Breast epithelium (tissue), 4 donors: ENCODE measurements at places on chromosomes 5 and 9.

DNA sequence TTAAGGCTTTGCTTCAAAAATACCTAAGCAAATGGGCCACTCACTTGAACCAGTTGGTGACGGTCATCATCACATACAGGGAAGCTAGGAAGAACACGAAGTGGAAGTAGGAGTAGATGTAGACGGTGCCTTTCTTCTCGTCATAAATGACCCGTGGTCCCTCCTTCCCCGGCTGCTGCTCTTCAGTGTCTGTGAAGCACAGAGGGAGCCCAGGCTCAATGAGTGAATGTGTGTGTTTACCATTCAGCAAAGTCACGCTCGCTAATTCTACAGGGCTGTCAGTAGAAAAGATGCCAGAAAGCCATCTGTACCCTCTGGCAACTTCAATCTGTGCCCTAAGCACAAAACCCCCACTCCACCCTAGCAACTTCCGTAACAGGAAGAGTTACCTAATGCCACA lies 109.8 kb downstream of the SERINC5 start:
- no peak for DNase-seq

- DNase-seq, result no peak
These were observed 3.9 kb upstream of the ADCY2 start for GRCh38 chr5:7391814-7392692.

DNA sequence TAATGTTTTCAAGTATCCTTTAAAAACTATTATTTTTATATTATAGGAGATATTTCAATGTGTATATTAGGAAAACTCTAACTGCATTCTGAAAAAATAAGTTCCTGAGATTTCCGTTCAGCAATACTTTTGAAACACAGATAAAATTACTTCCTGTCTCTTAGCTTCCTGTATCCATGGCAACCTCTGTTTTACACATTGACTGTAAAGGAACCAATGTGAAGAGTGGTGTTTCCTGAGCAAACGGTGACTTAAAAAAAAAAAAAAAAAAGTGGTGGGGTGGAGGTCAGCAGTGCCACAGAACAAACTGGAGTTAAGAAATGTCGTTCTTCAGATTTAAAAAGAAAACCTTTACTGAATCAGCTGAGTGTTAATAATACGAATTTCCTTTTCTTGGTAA lies at the start of gene LRRC70:
Gene LRRC70 (plus strand): TSS at position 280 of the 400 bp plus-strand sequence. CDS start 620 bp downstream, outside the sequence.
- DNase-seq, result no peak

- no peak for DNase-seq
These were observed 123.4 kb upstream of the RETREG1 start for GRCh38 chr5:16740066-16740810.

DNA sequence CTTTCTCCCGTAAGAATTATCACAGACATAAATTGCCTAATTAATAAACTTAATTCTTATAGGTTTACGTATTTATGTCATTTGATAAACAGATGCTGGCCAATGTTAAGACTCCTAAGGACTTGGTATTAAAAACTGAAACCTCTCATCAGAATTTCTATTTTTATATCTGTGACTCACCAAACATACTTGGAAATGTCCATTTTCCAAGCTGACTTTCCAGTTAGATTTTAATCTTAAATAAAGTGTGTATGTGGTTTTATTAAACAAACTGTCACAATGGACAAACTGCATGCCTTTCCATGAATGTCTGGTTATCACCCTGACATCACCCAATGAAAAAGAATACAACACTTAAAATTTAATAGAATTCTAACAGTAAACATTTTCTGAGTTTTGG lies 12.6 kb upstream of the COL23A1 start:
- DNase-seq, result no peak

DNA sequence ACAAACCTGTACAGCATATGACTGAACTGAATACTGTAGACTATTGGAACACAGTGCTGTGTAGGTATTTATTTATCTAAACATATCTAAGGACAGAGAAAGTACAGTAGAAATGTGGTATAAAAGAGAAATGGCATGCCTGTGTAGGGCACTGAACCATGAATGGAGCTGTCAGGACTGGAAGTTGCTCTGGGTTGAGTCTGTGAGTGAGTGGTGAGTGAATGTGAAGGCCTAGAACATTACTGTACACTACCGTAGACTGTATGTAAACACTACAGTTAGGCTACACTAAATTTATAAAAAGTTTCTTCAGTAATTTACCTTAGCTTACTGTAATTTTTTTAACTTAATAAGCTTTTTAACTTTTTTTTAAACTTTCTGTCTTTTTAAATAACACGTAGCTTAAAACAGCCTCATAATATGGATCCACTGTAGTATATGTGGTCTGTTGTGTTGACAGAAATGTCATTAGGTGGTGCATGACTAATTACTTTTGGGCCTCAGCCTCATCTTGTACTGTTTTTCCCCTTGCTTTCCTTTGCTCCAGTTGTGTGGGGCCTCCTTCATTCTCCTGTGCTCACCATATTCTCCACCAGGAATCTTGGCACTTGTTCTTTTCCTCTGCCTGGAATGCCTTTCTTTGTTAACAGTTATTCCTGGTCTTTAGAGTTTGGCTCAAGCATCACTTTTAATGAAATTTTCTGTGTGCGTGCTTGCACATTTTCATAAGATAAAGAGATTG lies 8.8 kb downstream of the SPIN1 start:
- no peak for DNase-seq
